ENCODE measurements at places on chromosomes 16 and 17.
A peak's percentile ranks its signal among the peaks of the same experiment; 100 is the strongest.

DNA sequence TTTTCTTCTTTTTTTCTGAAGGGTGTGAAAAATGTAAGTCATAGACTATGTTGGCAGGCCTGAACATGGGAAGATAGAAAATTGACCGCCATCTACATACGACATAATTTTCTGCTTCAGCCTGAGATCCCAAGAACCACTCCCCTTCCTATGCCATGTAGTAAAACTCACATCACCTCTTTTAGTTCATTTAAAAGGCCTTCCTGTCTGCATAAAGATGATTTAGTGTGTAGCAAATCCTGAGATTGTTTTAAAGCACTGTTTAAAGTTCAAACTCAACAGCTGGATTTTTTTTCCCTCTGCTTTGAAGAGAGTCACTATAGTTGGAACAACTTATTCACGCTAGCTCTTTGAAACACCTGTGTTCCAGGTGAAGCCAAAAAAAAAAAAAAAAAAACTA, 101.5 kb downstream of the NLK start:
- no peak for DNase-seq

DNA sequence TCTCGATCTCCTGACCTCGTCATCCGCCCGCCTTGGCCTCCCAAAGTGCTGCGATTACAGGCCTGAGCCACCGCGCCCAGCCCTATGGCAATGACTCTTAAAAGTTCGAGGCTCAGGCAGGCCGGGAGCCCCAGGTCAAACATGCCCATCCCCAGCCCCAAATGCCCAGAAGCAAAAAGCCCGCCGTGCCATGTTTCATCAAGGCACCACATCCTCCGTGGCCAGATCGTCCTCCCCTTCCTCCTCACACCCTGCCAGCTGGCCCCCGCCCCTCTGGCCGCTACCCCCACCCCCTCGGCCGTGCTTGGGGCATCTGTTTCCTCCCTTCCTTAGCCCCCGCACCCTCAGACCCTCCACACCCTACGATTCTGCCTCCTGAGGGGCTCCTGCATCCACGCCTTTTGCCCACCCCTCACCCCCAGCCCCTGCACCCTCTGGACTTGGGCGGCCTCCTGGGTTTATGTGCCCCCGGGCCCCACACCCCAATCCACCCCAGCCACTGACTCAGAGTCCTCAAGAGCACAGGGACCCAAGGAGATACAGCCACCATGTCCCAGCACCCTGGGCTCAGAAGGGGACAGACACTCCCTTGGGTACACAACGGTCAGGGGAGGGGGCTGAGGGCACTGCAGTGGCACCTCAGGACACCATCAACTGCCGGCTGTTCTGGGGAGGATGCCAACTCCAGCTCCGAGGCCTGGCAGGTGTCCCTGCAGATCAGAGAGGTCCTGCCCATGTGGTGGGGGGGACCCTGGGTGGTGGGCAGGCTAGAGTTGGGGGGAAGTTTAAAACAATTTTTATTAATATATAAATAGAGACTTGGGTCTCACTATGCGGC, 7.1 kb downstream of the CTRB1 start:
- no peak for DNase-seq

DNA sequence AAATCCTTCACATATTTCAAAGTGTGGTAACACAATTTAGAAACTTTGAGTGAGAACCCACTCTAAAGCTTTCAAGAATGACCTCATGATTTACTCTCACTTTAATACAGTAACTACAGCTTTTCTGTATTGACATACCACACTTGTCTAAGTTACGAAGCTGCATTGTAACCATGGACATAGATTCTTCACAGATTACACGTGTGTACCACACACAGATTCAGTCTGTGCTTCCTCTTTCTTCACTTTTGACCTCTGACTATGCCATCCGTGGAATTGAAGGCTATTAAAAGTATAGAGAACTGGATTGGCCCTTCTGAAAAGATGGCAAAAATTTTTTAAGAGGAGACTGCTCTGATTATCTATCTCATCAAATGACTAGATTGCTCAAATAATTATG, 172.7 kb downstream of the TANC2 start:
- no peak for DNase-seq

DNA sequence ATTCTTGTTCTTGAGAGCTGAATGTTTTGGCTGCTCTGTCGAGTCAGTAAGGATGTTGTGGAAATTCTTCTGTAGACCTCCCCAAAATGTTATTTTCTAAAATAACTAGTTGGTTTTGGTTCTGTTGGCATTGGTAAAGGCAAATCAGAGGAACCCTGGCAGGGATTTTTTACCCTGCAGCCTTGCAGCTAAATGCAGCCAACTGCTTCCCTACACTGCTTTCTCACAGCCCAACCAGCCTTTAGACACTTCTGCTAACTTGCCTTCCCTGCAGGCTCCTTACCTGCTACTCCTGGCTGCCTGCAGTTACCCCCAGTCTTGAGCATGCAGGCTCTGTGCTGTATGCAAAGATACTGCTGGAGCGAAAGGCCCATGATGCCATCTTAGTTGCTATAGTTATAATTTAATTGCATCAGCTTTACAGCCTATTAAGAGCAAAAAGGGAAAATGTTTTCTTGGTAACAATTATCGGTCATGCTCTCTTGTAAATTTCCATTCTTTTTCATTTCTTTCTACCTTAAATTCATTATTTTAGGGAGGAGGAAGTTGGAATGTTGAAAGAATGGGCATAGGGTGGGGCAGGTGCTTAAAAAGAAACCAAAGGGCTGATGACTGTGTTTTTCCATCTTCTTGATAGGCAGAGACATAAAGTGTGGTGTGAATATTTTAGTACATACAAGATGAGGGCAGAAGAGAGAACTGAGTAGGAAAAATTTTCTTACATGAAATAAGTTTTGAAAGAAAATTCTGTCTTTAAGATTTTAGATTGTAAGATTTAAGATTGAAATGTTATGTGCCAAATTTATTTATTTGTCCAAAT, 20.0 kb downstream of the NUP93 start:
- no peak for DNase-seq

DNA sequence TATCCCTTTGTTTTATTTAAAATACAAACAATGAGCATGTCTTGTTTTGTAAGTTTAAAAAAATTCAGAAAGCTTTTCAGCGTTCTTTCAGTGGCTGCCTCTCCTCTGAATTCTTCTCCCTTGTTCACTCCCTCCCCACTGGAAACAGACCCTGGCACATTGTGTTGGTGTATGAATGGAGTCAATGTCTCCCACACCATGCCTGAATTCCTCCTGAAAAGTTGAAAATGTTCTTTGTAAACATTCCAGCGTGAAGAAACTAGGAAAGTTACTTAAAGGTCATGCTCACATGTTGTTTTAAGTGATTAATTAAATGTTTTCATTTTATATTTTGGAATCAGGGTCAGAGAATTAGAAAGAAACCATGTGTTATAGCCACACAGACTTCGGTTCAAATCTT, 136.9 kb upstream of the DYNLRB2 start:
- no peak for DNase-seq

DNA sequence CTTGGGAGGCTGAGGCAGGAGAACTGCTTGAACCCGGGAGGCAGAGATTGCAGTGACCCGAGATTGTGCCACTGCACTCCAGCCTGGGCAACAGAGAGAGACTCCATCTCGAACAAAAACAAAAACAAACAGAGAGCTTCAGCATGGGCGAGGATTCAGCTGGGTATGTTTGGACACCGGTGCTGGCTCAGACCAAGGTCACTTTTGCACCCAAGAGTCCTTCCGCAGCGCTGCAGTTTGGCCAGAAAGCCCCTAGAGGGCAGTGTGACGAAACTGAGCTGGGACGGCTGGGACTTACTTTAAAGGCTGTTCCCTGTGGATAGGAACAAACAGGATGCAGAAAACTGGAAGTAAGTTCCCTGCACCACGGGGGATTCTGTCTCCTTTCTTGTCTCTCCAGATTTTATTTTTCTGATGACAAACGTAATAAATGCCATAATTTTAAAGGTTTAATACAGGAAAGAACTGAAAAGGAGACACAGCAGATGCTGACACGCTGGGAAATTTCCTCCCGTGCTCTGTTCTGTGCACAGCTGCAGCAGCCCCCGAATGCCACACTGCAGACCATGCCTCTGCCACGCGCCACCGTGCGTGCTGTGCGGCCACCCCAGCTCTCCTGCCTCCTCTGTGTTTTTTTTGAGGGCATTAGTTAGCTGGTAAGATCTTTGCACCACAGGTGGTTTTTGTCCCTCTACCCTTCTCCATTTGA, 25.2 kb upstream of the USP36 start:
- peak; percentile 62 for DNase-seq

GRCh38 chr16:56108724-56109123, 82.6 kb upstream of the GNAO1 start:
- peak; percentile 59 for DNase-seq

GRCh38 chr17:57889892-57890856, 40.3 kb upstream of the MRPS23 start:
- DNase-seq, result no peak

DNA sequence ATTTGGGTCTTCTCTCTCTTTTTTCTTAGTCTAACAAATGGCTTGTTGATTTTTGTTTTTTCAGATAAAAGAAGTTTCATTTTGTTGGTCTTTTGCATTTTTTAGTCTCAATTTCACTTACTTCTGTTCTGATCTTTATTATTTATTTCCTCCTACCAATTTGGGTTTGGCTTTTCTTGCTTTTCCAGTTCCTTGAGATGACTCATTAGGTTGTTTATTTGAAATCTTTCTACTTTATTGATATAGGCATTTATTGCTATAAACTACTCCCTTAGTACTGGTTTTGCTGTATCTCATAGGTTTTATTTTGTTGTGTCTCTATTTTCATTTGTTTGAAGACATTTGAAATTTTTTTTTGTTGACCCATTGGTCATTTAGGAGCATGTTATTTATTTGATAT, 152.2 kb upstream of the MPHOSPH6 start:
- no peak for DNase-seq

GRCh38 chr16:51556694-51557340, 405.7 kb upstream of the SALL1 start:
- no peak for DNase-seq

- peak; percentile 44 for DNase-seq
Measured at GRCh38 chr16:2904100-2904921, 7.4 kb upstream of the FLYWCH1 start.

DNA sequence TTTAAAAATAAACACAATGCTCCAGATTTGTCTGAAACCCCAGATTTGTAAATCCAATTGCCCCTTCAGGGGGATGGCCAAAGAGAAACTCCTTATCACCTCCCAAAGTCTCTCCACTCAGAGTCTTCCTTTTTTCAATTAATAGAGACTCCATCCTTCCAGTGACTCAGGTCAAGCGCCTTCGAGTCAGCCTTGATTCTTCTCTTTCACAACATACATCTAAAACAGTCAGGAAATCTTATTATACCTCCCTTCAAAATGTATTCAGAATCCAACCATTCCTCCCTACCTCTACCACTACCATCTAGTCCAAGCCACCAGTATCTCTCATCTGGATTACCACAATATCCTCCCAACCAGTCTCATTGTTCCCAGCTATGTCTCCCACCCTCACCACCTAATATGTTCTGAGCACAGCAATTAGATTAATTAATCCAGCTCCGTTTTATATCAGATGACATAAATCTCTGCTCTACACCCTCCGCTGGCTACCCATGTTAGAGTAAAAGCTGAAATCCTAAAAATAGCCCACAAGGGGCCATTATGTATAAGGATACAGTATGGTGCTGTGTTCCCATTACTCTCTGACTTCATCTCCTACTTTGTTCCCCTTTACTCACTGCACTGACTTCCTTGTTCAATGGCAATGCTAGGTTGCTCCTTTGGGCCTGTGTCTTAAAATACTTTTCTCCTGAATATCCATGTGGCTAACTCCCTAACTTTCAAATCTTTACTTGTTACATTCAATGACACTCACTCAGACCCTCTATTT, 11.8 kb downstream of the SIAH1 start:
- DNase-seq, result no peak

DNA sequence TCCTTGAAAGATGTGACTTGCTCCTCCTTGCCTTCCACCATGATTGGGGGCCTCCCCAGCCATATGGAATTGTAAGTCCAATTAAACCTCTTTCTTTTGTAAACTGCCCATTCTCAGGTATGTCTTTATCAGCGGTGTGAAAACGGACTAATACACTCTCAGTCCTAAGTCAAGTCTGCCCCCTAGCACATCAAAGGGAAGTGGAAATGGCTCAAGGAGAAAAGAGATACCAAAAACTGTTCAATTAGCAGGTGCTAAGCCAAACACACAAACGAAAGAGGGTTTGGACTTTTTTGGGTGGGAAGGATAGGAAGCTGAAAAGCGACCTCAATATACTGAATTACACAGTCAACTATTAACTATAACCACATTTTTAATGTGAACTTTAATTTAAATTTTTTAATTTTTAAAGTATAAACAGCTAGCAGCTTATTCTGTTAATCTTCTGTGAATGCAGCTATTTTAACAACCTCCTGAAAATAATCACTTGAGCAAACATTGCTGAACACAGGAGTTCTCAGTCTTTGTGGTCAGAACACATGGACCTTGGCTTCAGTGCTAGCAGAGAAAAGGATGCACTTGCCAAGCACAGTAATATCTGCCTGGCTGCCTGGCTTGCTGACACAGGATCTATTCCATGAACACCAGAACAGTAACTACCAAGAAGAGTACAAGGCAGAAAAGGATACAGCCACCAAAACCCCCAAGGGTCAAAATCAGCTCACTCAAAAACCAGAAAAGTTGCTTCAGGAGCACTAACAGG, 10.9 kb downstream of the ZNF18 start:
- DNase-seq, result no peak

GRCh38 chr17:55420776-55421178, 858 bp downstream of the MMD start:
- no peak for DNase-seq

GRCh38 chr16:683396-684070, 601 bp downstream of the JMJD8 start:
- no peak for DNase-seq

- no peak for DNase-seq
Measured at GRCh38 chr17:75084039-75084660, 3.6 kb upstream of the SLC16A5 start.

DNA sequence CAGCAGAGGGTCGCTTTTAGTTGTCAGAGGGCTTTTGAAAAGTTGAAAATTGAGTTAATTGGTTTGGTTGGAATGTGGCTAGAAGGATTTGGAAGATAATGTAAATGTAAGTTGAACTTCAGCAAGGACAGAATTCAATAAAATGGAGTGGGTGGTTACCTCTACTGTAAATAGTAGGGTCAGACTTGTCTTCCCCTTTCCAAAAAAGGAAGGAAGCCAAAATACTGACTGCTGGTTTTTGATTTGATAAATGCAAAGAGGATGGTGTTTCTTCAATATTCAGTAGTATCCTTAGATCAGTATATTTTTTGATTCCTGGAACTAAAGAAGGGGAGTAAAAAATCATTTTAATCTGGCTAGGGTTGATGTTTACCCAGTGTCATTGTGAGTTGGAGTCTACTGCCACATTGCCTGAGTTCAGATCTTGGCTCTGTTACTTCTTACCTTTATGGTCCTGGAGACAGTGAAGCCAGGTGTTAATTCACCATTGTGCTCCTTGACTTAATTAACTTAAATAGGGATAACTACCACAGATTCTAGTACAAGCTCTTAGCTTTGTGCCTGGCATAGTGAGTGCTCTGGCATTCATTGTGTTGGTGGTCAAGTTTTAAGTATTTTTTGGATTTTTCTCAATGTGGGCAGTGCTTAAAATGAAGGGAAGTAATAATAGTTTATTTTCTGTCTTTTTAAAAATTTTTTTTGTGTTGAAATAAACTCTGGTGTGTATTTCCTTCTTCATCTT, 4.4 kb downstream of the HAPSTR1 start:
- DNase-seq, result no peak

- no peak for DNase-seq
Measured at GRCh38 chr17:58615768-58616659, 75.8 kb downstream of the TEX14 start.
